Peyer's patch (tissue), 4 donors: ENCODE measurements at places on chromosomes 3 and 15.
A peak's percentile ranks its signal among the peaks of the same experiment; 100 is the strongest.

DNA sequence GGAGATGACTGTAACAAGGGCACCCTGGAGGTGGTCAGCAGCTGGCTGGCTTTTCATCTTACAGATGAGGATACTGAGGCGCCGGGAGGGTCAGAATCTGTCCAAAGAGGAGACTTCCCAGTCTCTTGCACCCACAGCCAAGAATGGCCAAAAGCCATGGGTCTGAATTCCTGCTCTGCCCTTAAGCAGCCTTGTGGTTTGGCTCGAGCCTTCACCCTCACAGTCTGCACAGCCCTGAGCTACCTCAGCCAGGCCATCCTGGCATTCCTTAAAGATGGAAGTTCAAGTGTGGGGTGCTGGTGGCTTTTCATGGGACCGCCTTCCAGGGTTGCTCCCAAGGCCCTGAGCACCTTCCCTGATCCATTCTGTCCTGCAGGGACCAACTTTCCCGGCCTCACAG lies 59.2 kb downstream of the CACNA2D2 start:
- DNase-seq: no peak

GRCh38 chr3:194422188-194422587 lies 23.1 kb upstream of the GP5 start:
- DNase-seq: no peak

DNA sequence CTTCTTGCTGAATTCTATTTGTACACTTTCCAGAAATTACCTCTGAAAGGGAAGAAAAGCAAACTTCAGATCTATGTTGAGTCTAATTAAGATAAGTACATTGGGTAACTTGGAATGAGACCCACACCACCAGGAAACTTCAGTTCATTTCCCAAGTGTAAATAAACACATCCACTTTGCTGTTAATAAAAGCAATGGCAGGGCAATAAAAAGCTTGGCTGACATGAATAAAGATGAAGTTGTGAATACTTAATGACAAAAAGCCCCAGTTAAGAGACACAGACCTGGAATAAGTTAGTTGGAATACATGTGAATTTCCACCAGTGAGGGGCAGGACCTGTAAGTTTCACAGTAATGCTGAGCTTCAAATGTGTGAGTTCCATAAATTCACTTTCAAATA lies 83.3 kb downstream of the MEX3B start:
- no peak for DNase-seq

- no peak for DNase-seq
Measured at GRCh38 chr3:173988909-173989308, 591.4 kb downstream of the NLGN1 start.

GRCh38 chr3:57007521-57008460 lies 52.7 kb upstream of the SPATA12 start:
- DNase-seq: peak; percentile 67

DNA sequence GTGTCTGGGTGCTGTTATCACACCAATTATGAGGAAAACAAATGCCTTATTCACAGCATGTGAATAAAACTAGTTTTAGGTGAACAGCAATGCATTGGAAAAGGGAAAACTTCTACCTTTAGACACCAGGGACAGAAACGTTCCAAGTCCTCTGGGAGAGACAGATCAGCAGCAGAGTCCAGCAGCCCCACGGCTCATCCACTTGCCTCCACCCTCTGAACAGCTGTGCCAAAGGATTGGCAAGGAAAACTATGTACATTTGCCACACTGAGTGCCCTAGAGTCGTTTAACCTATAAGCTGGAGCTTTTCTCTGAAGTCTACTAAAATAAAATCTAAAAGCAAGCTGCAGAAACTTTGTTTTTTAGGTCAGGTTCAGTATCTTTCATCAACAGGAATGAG lies 107.7 kb upstream of the EIF1B start:
- DNase-seq: no peak

DNA sequence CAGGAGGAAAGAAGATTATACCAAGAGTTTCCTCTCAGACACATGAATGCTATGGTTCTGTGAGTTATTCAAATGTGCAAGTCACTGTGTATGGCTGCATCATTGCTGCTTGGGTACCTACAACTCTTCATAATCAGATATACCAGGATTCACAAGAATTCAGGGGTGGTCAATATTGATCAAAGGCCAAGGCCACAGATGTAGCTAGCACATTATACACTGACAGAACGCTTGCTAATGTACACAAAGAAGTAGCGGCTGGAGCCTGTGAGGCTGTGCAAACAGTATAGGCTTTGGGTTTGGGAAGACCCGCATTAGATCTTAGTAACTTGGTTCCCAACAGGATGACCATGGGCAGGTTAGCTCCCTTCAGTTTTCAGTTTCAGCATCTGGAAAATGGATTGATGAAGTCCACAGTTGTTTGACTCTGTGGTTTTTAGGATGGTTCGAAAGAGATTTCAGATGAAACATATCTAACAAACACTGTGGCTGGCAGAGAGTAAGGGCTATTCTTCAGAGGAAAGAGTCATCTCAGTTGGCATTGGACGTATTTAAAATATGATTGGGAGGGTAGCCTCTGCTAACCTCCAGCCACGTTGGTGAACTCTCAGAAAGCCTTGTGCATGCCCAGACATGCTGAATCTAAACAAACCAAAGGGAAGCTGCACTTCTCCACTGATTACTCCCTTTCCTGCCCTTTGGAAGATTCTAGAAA lies 748.7 kb upstream of the CFAP20DC start:
- no peak for DNase-seq

DNA sequence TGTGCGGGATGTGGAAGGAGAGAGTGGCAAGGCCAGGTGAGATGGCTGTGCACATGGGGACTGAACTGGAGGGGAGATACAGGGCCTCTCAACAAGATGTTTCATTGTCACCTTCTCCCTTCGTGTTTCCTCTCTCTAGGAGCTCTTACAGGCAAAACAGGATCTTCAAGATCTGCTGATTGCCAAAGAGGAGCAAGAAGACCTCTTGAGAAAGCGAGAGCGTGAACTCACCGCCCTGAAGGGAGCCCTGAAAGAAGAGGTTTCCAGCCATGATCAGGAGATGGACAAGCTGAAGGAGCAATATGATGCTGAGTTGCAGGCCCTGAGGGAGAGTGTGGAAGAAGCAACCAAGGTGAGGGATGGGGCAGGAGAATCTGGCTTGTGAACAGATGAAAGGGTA lies 85.2 kb downstream of the CGNL1 start:
- no peak for DNase-seq

GRCh38 chr3:125292015-125292414 lies 79.5 kb upstream of the SLC12A8 start:
- no peak for DNase-seq

DNA sequence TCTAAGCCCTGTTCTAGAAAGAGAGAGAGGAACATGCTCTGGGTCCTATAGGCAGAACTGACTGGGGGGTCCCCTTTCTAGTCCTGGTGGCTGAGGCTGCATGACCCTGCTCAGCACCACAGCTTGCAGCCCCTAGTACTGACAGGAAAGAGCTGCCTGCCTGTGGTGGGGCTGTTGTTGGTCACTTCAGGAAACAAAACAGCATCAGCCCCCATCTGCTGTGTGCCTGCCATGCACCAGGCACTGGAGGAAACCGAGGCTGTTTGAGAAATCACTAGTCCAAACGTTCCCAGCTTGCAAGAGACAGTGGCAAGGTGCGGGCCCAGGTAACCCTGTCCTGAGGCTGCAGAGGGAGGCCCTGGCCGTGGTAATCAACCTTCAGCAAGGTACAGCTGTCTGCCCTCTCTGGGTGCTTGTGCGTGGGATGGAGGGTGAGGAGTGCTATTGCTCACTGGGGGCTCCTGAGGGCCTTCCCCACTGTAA lies 90.6 kb downstream of the IQSEC1 start:
- no peak for DNase-seq

GRCh38 chr15:91946075-91946474 lies 92.6 kb downstream of the SLCO3A1 start:
- DNase-seq: no peak

- DNase-seq: no peak
Measured at GRCh38 chr15:70406617-70407335, 309.1 kb upstream of the TLE3 start.

- no peak for DNase-seq
Measured at GRCh38 chr15:39747326-39747725, 35.3 kb downstream of the FSIP1 start.

DNA sequence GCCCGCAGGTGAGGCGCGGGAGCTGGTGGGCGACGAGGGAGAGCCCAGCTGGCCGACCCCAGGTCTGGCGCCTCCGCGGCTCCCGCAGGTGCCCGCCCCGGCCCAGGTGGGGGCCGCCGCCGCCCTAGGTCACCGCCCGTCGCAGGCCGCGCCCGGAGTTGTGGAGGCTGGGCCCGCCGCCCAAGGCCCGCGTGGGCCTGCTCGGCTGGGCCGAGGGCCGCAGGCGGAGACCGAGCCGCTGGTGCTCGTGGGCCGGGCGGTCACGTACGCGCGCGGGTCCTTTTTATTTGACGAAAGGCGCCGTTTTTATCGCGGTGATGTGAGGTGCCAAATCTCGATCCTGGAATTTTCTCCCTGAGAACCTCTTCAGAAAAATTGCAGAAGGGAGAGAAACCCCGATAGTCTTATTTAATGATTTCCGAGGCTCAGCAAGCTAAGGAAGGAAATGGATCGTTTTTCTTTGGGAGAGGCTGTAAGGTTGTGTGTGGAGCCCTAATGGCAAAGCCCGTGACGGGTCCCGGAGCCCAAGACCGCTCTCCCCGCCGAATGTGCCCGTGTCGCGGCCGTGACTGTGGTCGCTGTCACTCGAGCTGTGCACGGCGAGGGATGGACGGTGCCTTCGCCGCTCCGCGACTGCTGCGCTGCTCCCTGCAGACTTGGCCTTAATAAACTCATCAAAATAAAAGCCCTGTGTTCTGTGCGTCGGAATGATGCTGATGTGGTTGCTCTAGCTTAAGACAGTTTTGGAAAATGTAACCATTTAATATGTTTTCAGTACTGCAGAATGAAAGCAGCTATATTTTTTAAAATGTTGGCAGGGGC lies 612 bp downstream of the APPL1 start:
- peak; percentile 71 for DNase-seq

GRCh38 chr15:65377105-65377975 lies 462 bp downstream of the IGDCC3 start:
- DNase-seq: no peak

DNA sequence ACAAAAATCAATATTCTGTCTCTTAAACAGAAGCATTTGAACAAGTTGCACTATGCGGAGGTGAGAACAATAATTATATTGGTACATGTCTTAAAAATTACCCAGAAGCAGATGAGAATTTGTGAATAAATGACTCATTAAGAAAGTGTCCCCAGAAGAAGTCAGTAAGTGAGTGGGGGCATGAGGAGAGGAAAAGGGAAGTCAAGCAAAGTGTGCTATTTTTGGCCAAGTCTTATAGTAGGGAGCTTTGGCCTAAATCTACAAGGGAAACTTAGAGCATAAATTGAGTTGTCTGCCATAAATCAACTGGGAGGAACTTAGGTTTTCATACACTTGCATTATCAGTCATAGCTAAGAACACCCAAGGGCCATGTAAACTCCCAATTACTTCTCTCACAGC lies 86.9 kb upstream of the SATB1 start:
- DNase-seq: no peak

GRCh38 chr3:126848991-126849390 lies 133.9 kb upstream of the PLXNA1 start:
- no peak for DNase-seq

GRCh38 chr15:79970624-79971434 lies at the start of gene BCL2A1:
BCL2A1 (minus strand) TSS chr15:79971196; CDS start chr15:79971119, 77 bp downstream.
- DNase-seq: peak; percentile 70
